Aorta (tissue), 5 donors: ENCODE measurements at places on chromosomes 2 and 18.

GRCh38 chr18:74116633-74117554, 30.7 kb downstream of the FBXO15 start:
- no peak for DNase-seq

GRCh38 chr2:223251656-223252229, 199.8 kb downstream of the KCNE4 start:
- no peak for DNase-seq

- no peak for DNase-seq
Observed at GRCh38 chr2:145106293-145106692, 586.4 kb upstream of the ZEB2 start.

GRCh38 chr2:104474716-104475115, 379.2 kb upstream of the POU3F3 start:
- DNase-seq, result no peak

DNA sequence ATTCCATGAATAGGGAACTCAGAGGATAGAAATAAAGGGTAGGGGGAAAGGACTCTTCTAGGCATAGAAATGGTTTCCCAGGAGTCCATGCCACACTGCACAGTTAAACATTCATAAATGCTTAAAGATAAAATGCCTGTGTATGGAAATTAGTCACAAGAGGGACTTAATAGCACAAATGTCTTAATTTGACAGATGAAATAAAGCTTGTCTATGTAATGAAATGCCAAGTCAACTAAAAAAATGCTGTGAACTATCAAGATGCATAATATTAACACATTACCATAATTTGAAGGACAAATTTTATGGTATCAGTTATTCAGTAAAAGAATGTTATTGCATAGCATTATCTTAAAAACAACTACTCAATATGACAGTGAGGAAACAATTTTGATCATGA, 553.2 kb upstream of the NETO1 start:
- no peak for DNase-seq

DNA sequence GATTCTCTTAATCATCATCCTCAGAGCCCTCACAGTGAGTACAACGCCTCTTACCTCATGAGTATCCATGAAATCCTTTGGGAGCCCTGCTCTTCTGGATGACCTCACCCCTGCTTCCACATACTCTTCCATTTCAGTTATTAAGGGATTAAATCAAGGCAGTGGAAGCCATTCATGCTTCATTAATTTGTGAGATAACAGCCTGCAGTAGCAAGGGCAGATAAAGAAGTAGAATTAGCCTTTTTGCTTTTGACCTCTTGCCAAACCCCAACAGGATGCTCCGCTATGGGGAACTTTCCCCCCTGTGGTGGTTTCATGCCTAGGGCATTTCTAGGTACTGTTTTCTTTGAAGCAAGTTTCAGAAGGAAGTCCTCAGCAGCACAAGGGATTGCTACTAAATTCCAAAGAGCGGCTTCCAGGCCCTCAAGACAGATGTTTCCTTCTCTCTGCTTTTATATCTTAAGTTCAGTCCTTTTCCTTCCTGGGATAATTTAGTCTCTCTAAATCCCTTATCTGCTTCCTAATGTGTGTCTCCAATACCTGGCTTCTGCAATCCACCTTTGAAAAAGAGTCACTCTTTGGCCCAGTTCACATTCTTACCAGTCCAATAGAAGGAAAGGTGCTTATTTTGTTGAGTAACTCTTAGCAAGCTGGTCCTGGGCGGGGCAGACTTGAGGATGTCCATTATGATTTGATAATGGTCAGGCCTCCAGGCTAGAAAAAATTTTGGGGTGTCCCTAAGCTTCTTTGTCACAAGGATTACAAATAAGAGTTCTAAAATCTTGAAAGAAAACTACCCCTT, 76.9 kb downstream of the MYO1B start:
- DNase-seq, result no peak

DNA sequence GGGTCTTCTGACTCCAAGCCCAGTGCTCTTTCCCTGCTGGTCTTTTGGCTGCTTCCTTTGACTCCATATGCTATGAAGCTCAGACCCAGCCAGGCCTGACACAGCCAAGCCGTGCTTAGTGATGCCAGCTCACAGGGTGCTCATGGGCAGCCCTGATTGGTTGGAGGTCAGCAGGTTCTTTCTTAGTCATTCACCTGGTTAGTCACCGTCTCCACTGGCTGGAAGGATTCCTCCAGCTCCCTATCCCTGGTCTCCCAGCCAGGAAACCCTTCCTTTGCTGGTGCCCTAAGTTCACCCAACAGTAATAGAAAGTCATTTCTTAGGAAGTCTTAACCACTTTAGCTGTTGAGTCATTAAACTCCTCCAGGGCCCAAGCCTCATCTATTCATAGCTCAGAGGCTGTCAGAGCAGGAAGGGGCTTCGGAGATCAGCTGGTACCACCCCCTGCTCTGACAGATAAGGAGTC, 3.9 kb downstream of the KCNK3 start:
- no peak for DNase-seq

DNA sequence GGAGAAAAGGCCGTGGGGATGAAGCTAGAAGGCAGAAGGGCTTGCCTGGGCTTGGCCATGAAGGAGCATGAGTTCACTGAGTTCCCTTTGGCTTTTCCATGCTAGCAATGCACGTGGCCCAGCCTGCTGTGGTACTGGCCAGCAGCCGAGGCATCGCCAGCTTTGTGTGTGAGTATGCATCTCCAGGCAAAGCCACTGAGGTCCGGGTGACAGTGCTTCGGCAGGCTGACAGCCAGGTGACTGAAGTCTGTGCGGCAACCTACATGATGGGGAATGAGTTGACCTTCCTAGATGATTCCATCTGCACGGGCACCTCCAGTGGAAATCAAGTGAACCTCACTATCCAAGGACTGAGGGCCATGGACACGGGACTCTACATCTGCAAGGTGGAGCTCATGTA, 2.9 kb downstream of the CTLA4 start:
- DNase-seq, result no peak

GRCh38 chr2:204272089-204272488, 273.2 kb upstream of the PARD3B start:
- DNase-seq, result no peak

DNA sequence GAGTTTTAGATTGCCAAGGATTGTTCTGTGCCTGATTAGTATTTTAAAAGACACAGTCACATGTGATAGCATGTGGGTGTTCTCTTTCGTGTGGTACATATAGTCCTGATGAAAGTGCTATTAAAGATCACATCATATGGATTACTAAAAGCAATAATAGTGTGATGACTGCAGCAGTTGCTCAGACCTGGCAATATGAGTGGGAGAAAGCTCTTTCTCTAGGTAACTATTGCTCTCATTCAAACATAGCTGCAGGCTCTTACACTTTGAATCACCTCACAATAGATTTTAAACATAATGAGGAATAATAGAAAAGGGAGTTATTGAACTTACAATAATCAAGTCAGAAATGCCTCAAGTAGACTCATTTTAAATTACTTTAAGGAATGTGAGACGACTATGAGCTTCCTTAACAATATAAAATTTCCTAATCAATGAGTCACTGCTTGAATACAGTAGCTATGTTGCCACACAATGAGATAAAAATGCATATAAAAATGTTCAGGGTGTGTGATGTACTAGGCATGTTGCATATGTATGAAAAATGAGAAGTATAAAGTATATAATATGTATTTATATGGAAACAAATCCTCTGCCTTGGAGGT, 452.1 kb downstream of the TMX3 start:
- DNase-seq, result no peak

DNA sequence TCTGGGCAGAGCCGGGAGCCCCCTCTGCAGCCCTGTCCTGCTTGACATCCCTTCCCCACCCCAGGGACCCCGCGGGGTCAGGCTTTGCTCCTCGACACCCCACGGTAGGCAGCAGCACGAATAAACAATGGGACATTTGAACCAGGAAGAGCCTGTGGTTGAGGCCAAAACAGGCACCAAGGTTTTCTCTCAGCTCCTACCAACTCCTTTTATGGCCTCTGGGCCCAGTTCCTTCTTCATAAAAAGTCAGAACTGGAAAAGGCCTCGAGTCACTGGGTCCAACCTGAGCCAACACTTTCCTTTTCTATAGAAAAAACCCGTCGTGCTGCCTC, 20.6 kb downstream of the TEX44 start:
- no peak for DNase-seq

DNA sequence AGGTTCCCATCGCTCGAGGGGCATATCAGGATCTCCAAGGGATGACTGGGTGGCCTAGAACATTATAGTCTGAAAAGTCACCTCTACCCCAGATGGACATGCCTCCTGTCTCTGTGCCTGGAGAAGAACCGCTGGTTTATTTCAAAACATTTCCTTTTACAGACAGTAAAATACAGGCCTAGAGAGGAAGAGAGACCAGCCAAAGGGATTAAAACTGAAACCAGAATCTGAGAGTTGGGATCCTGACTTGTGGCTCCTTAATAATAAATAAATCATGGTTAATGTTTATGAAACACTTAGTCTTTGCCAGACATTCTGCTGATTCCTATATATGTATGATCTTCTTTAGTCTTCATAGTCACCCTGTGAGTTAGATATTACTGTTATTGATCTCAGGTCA, 153.7 kb downstream of the DDX1 start:
- no peak for DNase-seq

DNA sequence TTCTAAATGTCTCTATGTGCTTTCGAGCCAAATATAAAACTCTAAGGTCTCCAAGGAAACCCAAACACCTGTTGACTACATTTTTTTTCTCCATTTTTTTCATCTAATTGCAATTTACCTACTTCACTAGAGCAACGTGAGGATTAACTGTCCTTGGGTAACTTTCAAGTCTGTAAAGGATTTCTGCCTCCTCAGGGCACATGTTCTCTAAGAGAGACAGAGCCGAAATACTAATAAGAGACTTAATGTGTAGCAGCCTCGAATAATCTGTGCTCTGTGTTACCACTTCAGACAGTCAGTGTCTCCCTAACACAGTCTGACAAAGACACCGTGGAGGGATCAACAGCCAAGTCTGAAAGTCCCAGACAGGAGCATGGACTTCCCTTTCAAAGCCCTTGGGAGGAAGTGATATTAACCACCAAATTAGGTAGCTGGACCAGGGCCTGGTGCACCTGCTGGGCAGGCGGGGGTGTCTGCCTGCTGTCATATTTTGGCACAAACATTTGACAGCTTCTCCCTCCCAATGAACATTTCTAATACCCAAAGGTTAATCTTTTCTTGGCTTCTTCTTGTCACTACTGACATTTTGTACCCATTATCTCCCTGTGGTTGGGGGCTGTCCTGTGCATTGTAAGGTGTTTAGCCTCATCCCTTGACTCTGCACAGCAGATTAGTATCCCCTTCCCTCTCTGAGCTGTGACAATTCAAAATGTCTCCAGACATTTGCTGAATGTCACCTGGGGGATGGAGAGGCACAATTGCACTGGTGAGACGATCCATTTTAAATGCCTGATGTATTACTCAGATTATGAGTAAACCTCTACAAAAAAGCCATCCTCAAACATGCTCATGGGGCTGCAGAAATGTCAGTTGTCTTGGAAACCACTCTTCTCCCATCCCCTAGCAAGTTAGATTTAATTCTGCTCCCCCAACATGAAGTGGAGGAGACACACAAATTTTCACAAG, 45.7 kb upstream of the LYPD1 start:
- DNase-seq, result no peak

DNA sequence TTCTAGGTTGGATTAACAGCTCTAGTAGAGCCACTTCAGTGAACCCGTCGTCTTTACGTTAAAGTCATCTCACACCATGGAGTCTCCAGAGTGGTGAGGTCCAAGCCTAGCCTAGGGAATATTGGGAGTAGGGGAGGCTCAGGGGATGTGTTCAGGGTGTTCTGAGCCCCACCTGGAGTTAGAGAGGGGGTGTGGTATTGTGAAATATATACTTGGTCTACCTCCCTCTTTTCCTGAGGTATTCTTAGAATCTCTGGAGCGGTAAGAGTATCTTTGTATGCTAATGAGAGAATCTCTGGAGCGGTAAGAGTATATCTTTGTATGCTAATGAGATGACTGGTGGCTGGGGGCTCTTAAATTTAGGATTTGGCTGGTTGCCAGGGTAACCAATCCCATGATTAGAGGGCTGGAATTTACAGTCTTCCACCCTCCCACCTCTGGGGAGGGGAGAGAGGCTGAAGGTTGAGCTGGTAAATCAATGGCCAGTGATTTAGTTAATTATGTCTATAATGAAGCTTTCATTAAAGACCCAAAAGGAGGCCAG, 69.5 kb downstream of the INPP4A start:
- DNase-seq, result no peak

DNA sequence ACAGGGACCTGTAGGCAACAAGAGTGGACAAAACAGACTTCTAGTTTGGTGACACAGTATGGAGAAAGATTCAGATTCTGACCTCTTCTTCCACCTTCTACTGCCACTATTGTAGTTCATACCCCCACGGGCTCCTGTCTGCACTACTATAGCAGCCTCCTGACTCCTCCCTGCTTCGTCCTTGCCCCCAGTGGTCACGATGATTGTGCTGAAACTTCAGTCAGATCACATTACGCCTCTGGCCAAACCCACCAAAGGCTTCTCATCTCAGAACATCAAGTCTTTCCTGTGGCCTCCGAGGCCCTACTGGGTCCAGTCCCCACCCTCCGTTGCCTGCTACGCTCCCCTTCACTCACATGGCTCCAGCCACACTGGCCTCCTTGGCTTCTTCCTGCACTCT, 147.6 kb downstream of the CYP26B1 start:
- DNase-seq, result no peak
